ENCODE measurements at places on chromosomes 5 and 9.

DNA sequence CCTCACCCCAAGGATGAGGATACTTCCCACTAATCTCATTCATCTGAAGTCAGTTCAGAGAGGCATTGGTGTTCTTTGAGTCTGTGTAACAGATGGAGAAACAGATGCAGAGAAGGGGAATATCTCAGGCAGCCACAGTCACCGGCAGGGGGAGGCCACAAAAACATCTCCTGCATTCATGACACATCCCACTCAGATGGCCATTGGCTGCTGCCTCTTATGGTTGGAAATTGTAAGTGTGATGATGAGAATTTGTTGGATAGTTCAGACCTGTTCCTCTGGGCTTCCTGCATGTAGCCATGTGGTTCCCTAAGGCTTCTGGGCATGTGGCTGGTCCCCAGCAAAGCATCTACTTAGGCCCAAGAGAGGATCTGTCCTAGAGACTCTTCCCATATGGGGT, 45.9 kb upstream of the GABRP start:
- no peak for DNase-seq

DNA sequence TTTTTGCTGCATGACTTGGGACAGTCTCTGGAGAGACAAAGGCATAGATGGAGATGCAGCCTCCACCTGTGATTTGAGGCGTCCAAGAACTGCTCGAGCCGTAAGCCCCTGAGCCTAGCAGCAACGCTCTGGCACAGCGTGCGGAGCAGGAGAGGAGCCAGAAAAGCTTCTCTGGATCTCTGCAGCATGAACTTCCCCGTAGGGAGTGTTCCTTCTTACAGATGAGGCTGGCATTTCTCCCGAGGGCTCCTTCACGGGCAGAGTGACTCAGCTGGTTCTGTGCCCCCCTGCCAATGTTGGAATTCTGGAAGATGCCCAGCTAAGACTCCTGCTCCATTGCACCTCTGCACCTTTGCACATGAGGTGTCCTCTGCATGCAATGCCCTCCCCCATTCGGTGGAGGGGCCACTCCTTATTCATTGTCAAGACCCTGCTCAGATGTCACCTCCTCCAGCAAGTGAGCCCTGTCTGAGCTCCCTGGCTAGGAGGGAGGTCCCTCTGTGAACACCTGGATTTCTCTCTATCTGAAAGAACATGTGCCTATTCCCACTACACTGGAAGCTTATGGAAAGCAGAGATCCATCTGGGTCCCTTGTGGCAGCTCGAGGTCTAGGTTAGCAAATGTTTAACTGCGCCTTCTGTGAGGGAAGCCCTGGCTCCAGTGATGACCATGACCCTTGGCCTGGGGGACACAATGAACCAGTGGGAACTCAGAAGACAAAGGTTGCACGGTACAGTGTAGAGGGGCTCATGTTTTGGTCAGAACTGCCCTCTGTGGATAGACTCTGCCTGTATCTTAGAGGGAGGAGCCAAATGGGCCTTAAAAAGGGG, 39.6 kb downstream of the SH3PXD2B start:
- no peak for DNase-seq

DNA sequence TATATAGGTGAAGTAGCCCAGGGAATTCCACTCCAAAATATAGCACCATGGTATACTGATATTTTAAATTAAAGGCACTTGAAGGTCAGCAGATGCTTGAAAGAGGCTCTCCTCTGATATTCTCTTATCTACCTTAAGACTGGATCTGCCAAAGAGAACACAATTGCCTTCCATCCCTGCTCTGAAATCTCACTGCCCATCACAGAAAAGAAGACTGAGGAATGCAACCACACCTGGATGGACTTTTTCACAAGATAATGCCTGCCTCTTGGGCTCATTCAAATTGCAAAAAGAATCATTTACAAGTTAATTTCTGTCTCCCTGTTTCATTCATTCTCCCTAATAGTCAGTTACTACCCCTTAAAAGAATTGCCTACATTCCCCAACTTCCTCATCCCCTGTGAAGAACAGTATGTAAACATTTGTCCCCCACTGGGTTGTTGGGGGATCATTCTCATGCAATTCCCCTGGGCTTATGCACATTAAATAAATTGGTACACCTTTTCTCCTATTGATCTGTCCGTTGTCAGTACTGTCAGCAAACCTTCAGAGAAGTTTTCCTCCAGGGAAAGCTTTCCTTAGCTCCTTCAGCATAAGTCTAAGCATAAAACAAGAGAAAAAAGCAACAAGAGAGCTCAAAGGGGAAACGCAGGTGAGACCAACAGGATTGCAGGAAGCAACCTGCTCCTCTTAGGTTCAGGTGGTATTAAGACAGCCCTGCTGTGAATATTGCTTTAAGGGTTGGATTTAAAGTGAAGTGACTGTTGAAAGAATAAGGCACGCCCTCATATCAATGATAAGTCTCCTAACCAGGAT, 171.4 kb upstream of the SLC30A5 start:
- no peak for DNase-seq

- DNase-seq, result no peak
These were observed 407.7 kb downstream of the KDM4C start for GRCh38 chr9:7165331-7165975.

DNA sequence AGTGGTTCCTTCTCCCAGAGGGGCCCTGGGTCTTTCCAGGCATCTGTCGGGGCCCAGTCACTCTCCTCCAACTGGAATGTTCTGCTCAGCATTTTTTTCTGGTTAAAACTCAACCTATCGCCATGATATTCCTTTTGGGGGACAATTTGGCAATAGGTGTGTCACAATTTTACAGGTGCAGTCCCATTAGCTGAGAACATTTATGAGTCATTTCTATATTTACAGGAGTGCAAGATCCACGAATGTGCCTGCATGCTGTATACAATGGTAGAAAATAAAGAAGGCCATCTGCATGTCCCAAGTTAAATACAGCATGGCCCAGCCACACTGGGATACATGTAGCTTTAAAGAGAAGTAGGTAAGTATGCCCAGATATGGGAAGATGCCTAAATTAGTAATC, 28.8 kb upstream of the SEMA4D start:
- DNase-seq, result no peak

DNA sequence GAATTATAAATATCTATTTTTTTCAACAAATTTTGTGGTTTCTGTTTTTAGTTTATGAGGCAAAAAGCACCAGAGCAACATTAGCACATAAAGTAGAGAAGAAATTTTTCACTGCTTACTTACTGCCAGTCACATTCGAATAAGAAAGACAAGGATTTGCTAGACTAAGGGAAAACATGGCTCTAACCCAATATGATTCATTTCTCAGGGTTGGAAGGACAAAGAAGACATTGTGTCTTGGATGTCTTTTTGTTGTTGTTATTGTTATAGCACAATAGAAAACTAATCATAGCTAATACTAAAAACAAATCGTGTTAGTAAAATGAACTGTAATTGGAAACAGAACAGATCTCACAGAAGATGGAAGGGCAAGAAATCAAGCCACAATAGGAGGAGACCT, 90.9 kb upstream of the SLCO6A1 start:
- no peak for DNase-seq

Data from CD4-positive, alpha-beta T cell (primary cell).